ENCODE measurements at places on chromosomes 1 and 21. TPM values are rescaled to one million over a fixed set of nuclear protein-coding genes. Genes with fewer than 3 reads are reported as not detected.

CACNA1E gene
- 0.01 TPM for polyA plus RNA-seq

ZNF593OS gene
- 0.18 TPM for polyA plus RNA-seq

PLA2G4A gene
- polyA plus RNA-seq, result 23.3 TPM

UBAP2L gene
- polyA plus RNA-seq, result 91.2 TPM

ADAMTS5 gene
- polyA plus RNA-seq, result 8.7 TPM

RIMKLA gene
- polyA plus RNA-seq, result 0.58 TPM

PLPPR4 gene
- 25.4 TPM for polyA plus RNA-seq

CELA2B gene
- not detected for polyA plus RNA-seq

ENTREP3 gene
- polyA plus RNA-seq, result 37.8 TPM

CCDC181 gene
- polyA plus RNA-seq, result 0.24 TPM
